Astrocyte of the spinal cord (primary cell): ENCODE measurements at places on chromosomes 16 and 17.

DNA sequence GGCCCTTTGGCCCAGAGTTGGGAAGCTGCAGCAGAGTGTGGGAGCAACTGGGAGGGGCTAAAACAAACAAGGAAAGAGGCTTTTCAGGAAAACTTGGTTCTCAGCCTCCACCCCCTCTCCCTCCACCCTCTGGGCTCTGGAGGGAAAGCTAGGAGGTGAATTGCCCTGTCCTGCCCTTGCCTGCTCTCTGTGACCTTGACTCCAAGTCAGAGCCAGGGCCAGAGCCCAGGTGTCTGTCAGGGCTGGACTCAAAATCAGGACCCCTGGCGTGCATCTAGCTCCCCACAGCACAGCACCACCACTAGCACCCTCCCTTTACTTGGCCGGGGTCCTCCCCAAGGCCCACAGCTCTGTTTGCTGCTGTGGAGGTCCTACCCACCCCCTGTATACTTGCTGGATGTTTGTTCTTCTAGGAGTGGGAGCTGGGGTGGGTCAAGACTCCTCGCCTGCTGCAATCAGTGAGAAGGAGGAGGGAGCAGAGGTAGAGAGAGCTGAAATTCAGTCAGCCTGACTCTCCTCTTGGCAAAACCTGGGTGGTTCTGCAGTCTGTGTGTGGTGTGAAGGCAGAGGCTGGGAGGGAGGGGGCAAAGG is 2.8 kb upstream of the NR1D1 start:
- DNase-seq = no peak

GRCh38 chr17:48871551-48872351 is 20.8 kb upstream of the ATP5MC1 start:
- no peak for DNase-seq

GRCh38 chr17:61461967-61462718 is 9.9 kb downstream of the TBX4 start:
- DNase-seq = no peak

DNA sequence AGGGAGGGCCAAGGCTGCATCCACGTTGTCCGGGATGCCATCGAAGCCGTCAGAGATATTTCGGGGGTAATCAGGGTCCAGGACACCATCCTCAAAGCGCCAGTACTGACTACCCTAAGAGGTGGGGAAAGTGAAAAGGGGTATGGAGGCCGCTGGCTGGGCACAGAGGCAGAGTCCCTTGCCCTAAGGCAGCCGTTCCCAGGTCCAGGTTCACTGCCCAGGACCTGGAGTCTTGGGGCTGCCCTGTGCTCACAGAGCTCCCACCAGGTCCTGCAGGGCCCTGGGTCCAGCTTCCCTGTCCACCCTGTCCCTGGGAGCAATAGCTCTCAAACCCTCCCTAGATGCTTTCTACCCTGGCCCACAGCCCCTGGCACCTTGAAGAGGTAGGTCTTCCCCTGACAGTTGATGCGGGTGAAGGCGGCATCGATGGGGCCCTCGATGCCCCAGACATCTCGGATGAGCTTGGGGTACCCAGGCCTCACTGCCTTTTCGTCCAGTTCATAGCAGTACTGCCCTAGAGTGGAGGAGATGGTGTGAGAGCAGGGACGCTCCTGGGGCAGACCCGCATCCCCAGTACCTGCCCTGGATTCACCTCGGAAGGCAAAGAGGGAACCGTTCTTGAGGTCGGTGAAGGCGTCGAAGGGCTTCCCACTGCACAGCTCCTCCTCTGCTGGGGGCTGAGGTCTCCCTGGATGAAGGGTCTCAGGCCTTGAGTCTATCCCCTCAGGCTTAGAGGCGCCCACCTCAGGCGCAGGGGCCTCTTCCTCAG is 1.0 kb downstream of the VTN start:
- no peak for DNase-seq

GRCh38 chr17:12646761-12647422 is 18.8 kb upstream of the MYOCD start:
- no peak for DNase-seq

- peak; percentile 52 for DNase-seq
These were observed 14.4 kb upstream of the ALDH3A1 start for GRCh38 chr17:19762515-19762961.

DNA sequence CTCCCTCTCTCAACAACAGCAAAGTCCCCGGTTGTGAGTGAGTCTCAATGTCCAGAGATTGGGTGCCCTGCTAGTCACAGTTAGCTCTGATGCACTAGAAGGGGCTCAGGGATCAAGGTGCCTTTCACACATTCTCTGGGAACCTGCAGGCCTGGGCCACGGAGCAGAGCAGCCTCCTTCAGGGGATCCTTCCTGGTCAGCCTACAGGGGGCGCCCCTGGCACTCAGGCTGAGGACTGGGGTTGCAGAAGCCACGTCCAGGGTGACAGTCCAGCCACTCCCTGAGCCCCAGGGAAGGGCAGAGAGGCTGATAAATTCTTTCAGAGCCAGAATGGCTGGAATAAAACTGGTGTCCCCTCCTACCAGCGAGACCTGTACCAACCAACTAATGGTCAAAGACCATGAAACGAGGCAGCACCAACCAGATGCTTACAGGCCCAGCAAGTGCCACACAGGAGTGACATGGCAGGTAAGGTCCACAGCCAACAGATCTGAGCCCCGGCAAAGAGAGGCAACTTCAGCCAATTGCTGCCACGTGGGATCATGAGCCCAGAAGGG is 43.5 kb downstream of the ST3GAL2 start:
- peak; percentile 20 for DNase-seq

GRCh38 chr17:80708480-80708879 is 163.8 kb downstream of the RPTOR start:
- no peak for DNase-seq
